ENCODE measurements at places on chromosomes 5 and 9.
A peak's percentile ranks its signal among the peaks of the same experiment; 100 is the strongest.

DNA sequence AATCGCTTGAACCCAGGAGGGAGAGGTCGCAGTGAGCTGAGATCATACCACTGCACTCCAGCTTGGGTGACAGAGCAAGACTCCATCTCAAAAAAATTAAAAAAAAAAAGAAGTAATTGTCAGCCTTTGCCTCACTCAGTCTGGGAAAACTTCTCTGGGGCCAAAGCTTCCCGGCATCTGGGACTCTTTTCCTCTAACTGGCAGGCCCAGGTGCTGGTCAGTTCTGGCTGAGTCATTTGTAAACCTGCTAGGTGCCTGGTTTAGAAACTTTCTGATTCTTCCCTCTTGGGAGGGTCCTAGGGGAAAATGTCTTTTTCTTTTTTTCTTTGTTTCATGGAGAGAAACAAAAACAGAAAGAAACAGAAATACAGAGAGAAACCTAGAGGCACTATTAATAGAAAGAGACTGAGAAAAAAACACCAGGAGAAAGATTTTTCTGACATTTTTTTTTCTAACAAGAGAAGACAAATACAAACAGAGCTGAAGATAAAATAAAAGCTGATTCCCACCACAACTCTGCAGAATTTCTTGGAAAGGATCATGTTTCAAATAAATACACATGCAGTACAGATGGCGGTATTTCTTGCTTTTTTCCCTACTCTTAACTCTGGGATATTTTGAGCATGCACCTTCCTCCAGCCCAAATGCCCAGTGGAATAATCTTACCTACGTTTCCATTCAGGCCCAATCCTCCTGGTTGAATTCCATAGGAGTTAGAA is 22.1 kb upstream of the UBAP2 start:
- DNase-seq = no peak

DNA sequence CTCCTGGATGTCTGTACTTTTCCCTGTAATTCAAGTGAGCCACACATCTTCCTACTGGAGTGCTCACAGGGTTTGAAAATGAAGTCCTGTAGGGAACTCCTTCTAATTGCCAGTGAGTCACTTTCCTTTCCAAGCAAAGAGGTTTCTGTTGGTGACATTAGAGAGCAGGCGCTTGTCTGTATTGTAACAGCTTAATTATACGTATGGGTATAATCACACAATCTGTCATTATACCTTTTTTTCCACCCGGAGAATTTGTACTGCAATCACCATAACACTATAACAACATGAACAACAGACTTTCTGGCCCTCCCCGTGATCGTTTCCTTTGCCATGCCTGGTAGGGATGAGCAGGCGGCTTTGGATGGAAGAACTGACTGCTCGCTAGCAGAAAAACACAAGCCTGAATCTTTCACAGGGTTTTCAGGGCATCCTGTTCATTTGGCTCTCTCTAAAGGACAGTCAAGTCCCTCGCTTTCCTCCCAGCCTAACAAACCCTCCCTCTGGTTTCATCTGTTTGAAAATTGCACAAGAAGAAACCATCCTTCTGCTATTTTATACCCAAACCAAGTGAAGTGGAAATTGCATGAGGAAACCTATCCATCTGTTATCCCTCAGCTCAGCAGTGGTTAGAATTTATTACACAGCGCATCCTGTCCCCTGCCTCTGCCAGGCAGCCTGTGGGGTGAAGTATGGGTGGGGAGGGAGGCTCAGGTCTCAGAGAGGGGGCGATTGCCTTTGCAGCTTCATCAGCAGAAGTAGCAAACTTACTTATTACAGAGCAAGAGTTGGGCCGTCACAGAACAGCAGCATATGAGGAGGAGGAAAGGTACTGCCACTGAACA is 307.0 kb upstream of the TLE4 start:
- DNase-seq = no peak

GRCh38 chr9:117718085-117718484 is 13.9 kb downstream of the TLR4 start:
- peak; percentile 11 for DNase-seq

DNA sequence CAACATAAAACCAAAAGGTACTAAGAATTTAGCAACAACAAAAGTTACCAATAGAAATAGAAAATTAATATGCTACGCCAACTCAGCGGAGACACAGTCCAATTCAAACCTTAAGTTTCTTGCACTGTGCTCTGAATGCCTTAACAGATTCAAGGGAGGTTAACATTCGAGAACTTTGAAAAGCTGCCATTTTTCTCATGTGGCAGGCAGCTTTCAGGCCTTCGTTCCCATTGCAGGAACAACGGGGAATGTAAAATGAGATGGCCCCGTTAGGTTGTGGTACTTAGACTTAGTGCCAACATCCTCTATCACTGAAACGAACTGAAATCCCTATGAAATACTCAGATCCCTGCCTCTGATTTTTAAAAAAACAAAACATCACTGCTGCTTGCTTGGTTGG is 22.4 kb downstream of the FNBP1 start:
- DNase-seq = no peak
